GM12878 (cell line): ENCODE measurements at places on chromosomes 16 and 17.

DNA sequence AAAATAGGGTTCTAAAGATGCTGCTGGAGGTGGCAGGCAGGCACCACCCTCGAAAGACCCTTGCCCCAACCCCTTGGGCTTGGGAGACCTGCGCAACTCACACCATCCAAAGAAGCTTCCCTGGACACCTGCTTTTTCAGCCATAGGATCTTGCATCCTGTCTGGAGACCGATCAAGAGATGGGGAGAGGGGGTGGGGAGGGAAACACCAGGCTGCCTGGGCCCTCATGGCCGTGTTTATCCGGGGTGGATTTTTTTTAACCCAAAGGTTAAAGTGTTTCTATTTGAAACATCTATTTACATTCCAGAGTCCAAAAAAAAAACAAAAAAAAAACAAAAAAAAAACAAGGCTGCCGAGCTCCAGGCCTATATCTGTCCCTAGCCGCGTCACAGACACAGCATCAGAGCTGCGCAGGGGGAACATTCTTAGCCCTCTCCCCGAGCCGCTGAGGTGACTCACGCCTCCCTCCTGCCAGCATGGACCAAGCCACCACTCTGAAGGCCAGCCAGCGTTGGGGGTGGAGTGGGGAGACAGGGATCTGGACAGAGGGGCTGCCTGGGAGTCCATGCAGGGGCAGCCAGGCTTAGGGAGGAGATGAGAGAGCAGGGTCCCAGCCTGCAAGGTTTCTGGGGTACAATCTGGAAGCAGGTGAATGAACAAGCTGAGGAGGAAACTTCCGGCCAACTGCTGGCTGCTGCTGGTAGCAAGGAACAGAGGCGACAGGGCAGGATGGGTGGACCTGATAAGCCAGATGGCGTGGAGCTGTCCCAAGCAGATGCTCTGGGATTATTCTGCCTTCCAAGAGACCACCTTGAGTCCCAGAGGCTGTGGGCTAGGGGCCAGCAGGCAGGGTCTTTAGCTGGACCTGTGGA, 14.8 kb downstream of the HDAC5 start:
- no peak overlapping the region; the same call in 1 of the 2 replicates for H3K27ac ChIP-seq
- no peaks in the 10 kb centered on the region for H3K27me3 ChIP-seq
- no peaks in the 10 kb centered on the region; the same call in 1 of the 2 replicates for H3K36me3 ChIP-seq
- peak overlapping the region; percentile 84; the same call in 1 of the 2 replicates for H3K4me3 ChIP-seq

GRCh38 chr16:88763502-88764053, 21.4 kb downstream of the PIEZO1 start:
- H3K27me3 ChIP-seq = no peaks in the 10 kb centered on the region
- no peak for DNase-seq
- peaks cover 3% of the 10 kb centered on the region; the same call in 1 of the 2 replicates for H3K36me3 ChIP-seq
- no peak overlapping the region for H3K4me3 ChIP-seq
- H3K27ac ChIP-seq = no peak overlapping the region
- H3K4me1 ChIP-seq = peaks cover 11% of the 10 kb centered on the region

DNA sequence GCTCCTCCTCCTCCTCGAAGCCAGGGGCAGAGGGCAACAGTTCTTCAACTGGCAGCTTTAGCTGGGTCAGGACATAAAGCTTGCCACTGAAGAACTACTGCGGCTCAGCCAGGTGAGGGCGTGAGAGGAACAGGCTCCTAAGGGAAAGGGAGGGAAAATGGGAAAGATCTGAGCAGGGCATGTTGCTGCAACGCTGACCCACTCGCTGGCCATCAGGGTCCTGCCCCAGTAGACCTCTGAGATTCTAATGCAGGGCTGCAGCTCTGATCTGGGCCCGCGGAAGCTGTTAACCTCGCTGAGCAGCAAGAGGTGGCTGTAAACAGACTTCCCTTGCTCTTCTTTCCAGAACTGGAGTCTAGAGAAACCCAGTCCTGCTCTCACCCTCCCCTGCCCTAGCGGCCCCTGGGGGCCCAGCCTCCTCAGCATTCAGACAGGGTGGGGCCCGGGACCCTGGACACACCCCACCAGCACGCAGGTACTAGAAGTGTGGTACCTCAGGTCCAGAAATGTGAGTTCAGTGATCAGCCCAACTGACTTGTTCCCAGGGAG, 3.8 kb upstream of the TLCD2 start:
- H3K27me3 ChIP-seq = peaks cover 3% of the 10 kb centered on the region; the same call in 1 of the 2 replicates
- H3K36me3 ChIP-seq = peaks cover 7% of the 10 kb centered on the region; the same call in 1 of the 2 replicates
- DNase-seq = no peak
- H3K4me3 ChIP-seq = no peak overlapping the region
- H3K27ac ChIP-seq = no peak overlapping the region

DNA sequence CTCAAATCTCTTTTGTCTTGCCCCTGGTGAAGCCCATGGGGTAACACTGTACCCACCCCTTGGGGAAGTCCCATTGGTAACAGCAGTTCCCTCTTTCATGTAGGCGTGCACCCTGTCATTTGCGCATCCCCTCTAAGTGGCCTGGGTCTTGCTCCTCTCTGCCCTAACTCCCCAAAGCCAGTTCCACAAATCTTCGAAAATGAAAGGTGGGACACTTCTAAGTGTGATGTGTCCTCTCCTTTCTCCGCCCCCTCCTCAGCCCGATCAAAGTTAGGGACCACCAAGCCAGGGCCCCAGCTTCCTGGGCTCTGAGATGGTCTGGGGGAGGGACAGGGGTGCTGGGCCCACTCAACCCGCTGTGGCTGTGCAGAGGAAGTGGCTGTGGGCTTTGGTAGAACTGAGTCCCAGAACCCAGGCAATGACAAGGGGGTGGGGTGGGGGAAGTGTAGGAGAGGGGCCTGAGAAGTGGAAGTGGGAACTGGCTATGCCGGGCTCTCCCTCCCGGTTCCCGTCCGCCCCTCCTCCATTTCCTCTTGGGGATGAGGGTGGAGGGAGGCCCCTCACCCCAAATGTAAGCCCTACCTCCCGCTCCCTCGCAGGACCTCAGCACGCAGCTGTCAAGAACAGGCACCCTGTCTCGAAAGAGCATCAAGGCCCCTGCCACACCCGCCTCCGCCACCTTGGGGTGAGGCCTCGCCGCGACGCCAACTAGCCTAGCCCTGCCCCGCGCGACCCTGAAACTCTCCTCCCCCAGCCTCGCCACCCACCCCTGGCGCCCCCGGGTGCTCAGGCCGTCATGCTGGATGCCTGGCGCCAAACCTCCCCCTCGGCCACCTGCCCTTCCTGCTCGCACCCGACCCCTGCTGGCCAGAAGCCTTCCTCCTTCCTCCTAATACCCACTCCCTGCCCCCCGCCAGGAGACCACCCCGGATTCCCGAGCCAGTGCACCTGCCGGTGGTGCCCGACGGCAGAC, 8.7 kb downstream of the ABI3 start:
- H3K4me1 ChIP-seq = peaks cover 74% of the 10 kb centered on the region
- peak overlapping the region; percentile 25; the same call in 1 of the 2 replicates for H3K4me3 ChIP-seq
- DNase-seq = peak; percentile 76
- no peaks in the 10 kb centered on the region for H3K27me3 ChIP-seq
- H3K36me3 ChIP-seq = peaks cover 11% of the 10 kb centered on the region
- peak overlapping the region; percentile 77 for H3K27ac ChIP-seq

DNA sequence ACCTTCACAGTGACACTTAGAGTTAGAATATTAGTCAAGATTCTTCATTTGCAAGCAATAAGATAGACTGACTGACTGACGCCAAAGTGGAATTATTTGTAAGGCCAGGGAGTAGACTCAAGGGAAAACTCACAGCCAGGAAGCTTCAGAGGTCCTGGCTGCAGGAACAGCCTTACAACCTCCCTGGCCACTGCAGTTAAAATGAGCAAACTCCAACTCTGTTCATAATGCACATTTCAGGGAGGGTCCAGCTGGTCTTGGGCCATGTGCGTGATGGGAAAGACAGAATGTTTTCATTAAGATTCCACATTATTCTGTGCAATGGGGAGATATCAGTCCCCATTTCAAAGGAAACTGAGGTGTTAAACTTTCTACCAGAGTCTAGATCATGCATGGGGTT, 9.9 kb downstream of the CAPNS2 start:
- no peaks in the 10 kb centered on the region for H3K27me3 ChIP-seq
- no peak overlapping the region for H3K4me3 ChIP-seq
- no peak overlapping the region for H3K27ac ChIP-seq
- H3K4me1 ChIP-seq = no peaks in the 10 kb centered on the region
- DNase-seq = no peak
- no peaks in the 10 kb centered on the region for H3K36me3 ChIP-seq

GRCh38 chr16:6153901-6154300, 1056.3 kb upstream of the EEF2KMT start:
- no peak for DNase-seq
- no peaks in the 10 kb centered on the region for H3K27me3 ChIP-seq
- H3K4me1 ChIP-seq = no peaks in the 10 kb centered on the region
- no peak overlapping the region for H3K4me3 ChIP-seq
- H3K27ac ChIP-seq = no peak overlapping the region
- no peaks in the 10 kb centered on the region for H3K36me3 ChIP-seq

GRCh38 chr17:48544349-48545021, 424 bp downstream of the HOXB2 start:
- no peak for DNase-seq
- peaks cover 4% of the 10 kb centered on the region; the same call in 1 of the 2 replicates for H3K27me3 ChIP-seq
- H3K36me3 ChIP-seq = no peaks in the 10 kb centered on the region
- H3K4me1 ChIP-seq = peaks cover 7% of the 10 kb centered on the region
- H3K4me3 ChIP-seq = peak overlapping the region; percentile 69
- peak overlapping the region; percentile 49 for H3K27ac ChIP-seq

- H3K27ac ChIP-seq = no peak overlapping the region
- H3K4me1 ChIP-seq = no peaks in the 10 kb centered on the region
- H3K4me3 ChIP-seq = no peak overlapping the region
- DNase-seq = no peak
- H3K36me3 ChIP-seq = no peaks in the 10 kb centered on the region
- no peaks in the 10 kb centered on the region for H3K27me3 ChIP-seq
Observed at GRCh38 chr17:13753771-13754170, 152.0 kb upstream of the HS3ST3A1 start.

GRCh38 chr17:42683407-42684034, 1.2 kb downstream of the CNTNAP1 start:
- H3K4me3 ChIP-seq = peak overlapping the region; percentile 92
- DNase-seq = no peak
- peak overlapping the region; percentile 83 for H3K27ac ChIP-seq
- H3K4me1 ChIP-seq = peaks cover 14% of the 10 kb centered on the region
- peaks cover 11% of the 10 kb centered on the region; the same call in 1 of the 2 replicates for H3K36me3 ChIP-seq

DNA sequence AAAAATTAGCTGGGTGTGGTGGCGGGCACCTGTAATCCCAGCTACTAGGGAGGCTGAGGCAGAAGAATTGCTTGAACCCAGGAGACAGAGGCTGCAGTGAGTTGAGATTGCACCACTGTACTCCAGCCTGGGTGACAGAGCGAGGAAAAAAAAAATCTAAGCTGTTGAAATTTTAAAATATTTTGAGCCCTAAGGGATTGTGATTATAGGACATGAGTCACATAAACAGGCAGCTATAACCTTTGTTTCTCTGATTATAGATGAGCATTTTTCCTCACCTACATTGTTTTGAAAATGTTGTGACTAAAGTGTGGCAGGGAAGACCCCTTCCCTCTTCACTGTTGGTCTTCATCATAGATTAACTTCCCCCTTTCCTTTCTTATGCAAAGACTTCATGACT, 135.5 kb downstream of the MGAT5B start:
- H3K27ac ChIP-seq = no peak overlapping the region
- H3K27me3 ChIP-seq = no peaks in the 10 kb centered on the region
- DNase-seq = no peak
- H3K36me3 ChIP-seq = no peaks in the 10 kb centered on the region
- H3K4me1 ChIP-seq = peaks cover 5% of the 10 kb centered on the region

DNA sequence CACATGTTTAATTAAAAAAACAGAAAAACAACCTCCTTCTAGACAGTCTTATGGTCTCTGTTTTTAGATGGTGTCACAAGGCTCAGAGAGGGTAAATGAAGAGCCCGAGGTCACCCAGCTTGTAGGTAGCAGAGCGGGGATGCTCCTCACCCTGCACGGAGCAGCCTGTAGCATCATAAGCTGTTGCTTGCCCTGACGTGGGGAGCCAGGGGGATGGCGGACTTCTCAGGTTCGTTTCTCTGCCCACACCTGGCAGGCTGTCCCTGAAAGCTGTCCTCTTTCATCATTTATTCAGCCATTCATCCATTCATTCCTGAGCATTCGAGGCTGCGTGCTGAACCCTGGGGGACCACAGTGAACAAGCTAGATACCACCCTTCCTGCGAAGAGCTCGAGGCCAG, 75.7 kb upstream of the KSR1 start:
- H3K27ac ChIP-seq = no peak overlapping the region
- no peaks in the 10 kb centered on the region for H3K36me3 ChIP-seq
- no peak overlapping the region for H3K4me3 ChIP-seq
- H3K27me3 ChIP-seq = no peaks in the 10 kb centered on the region

DNA sequence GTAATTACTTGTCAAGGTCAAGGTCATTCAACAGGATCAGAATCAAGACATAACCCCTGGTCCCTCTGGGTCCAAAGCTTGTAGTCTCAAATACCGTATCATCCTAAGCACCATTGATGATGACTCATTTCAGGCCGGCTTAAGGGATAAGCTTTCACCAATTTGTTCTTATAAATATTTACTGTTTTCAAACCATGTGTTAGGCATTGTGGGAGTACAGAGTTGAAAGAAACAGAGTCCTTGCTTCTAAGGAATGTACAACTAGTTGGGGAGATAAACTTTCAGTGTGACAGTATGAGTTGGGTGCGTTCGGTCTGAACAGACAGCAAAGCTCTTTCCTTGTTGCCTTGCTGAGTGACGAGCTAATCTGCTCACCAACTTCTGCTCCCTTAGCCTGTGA, 183.5 kb upstream of the MAF start:
- H3K4me3 ChIP-seq = no peak overlapping the region
- H3K4me1 ChIP-seq = no peaks in the 10 kb centered on the region
- H3K27me3 ChIP-seq = no peaks in the 10 kb centered on the region
- DNase-seq = no peak
- H3K36me3 ChIP-seq = no peaks in the 10 kb centered on the region
- no peak overlapping the region for H3K27ac ChIP-seq

DNA sequence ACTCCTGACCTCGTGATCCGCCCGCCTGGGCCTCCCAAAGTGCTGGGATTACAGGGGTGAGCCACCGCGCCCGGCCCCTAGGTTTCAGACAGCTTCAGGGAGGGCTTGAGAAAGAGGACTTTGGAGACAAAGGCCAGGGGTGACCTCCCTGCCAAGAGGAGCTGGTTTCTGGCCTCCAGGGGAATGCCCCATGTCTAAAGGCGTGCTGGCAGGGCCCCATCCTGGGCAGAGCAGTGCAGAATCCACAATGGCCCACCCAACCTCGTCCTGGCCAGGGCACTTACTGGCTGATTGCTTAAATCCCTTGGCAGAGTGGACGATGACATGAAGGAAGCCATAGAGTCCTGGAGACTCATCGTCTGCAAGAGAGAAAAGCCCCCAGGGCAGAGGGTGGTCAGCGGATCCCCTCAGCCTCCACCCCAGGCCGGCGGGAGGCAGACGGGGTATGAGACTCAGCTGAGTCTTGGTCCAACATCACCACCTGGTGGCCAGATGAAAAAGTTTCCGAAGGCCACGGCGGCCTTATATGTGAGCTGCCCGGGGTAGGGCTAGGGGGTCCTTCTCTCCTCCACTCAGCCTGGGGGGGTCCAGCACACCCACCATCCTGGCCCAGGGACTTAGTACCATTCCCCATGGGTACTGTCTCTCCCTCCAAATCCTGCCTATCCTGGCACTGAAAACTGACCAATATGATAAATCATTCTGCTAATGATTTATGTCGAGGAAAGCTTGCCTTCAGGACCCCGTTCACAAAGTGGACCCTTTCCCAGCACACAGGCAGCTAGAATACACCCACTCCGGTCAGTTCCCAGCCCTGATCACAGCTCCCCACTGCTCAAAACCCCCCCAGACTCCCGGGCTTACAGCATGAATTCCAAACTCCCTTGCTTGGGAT, 59.1 kb downstream of the TIMM22 start:
- no peak for DNase-seq
- no peaks in the 10 kb centered on the region for H3K4me1 ChIP-seq
- H3K27me3 ChIP-seq = no peaks in the 10 kb centered on the region
- H3K36me3 ChIP-seq = peaks cover 17% of the 10 kb centered on the region
- H3K27ac ChIP-seq = no peak overlapping the region
- H3K4me3 ChIP-seq = no peak overlapping the region

GRCh38 chr16:49867796-49868668, 12.1 kb upstream of the ZNF423 start:
- H3K27ac ChIP-seq = no peak overlapping the region
- H3K4me3 ChIP-seq = no peak overlapping the region
- H3K36me3 ChIP-seq = no peaks in the 10 kb centered on the region
- no peak for DNase-seq
